ENCODE measurements at places on chromosomes 5 and 9.

DNA sequence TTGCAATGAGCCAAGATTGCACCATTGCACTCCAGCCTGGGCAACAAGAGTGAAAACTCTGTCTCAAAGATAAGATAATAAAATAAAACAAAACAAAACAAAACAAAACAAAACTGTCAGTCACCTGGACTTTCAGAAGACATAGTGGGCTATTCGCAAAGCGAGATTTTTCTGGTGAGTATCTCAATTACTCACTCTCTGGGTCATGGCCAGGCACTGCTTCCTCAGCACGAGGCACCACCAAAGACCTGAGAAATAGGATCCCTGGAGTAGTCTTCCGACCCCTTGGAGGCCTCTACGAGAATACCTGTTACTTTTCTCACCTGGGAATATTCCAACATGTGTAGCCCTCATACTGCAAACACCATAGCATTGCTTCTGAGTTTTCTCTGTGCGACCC, 201.7 kb upstream of the ZNF618 start:
- no peak overlapping the region for H3K4me3 ChIP-seq
- H3K27ac ChIP-seq, result no peak overlapping the region
- no peaks in the 10 kb centered on the region for H3K36me3 ChIP-seq
- peaks cover 9% of the 10 kb centered on the region for H3K4me1 ChIP-seq
- DNase-seq, result no peak

DNA sequence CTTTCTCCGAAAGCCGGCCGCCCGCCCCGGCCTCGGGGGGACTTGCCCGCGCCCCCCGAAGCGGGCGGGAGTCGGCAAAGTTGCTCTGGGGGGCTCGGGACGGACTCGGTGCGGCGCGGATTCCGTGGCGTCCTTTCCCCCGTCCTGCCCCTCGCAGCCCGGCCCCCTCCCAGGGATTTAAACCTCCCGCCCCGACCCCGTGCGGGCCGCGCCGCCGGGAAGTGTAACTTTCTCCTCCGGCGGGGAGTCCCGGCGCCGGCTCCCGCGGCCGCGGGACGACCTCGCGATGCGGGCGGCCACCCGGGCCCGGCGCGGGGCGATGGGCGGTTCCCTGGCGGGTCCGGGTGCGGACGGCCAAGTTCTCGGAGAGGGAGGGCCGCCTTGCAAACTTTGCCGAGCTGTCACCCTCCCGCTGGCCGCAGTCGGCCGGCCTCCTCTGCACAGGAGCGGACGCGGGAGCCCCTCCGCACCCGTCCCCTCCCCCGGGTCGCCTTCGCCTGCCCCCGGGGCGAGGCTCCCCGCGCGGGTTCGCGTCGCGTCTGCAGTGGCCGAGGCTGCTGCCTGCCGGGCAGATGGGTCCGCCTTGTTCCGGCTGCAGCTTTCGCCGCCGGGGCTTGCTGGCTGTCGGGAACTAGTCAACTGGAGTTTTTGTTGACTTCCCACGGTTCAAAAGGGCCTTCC, 732 bp downstream of the PBX3 start:
- no peaks in the 10 kb centered on the region for H3K27me3 ChIP-seq
- no peak for DNase-seq
- H3K27ac ChIP-seq, result peak overlapping the region; percentile 87
- no peaks in the 10 kb centered on the region for H3K36me3 ChIP-seq
- peaks cover 14% of the 10 kb centered on the region for H3K4me1 ChIP-seq

DNA sequence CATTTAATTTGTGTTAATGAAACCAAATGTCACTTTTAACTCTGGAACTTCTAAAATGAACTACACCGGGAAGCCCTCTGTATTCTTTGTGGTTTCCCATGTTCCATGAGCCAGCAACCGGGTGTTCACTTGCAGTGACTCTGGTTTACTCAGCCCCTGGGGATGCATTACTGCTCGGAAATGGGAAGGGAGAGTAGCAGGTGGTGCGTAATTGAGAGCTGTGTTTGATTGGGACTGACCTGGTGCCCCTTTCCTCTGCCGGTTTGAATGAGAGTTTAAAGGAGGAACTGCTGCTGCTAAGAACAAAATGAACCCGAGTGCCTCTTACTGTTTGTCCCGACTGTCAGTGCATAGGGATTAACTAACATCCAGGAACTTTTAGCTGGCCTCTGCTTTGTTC, 100.1 kb upstream of the DHFR start:
- DNase-seq, result no peak
- H3K27ac ChIP-seq, result no peak overlapping the region
- H3K4me3 ChIP-seq, result no peak overlapping the region
- H3K4me1 ChIP-seq, result no peaks in the 10 kb centered on the region
- no peaks in the 10 kb centered on the region for H3K27me3 ChIP-seq

- no peak for DNase-seq
- H3K27me3 ChIP-seq, result no peaks in the 10 kb centered on the region
- H3K4me3 ChIP-seq, result peak overlapping the region; percentile 66
- H3K27ac ChIP-seq, result peak overlapping the region; percentile 58
- no peaks in the 10 kb centered on the region for H3K36me3 ChIP-seq
These were observed 455 bp downstream of the KIF20A start for GRCh38 chr5:138179277-138179857.

GRCh38 chr5:179151286-179152118, 91.3 kb downstream of the ZNF354C start:
- H3K4me1 ChIP-seq, result no peaks in the 10 kb centered on the region
- H3K27me3 ChIP-seq, result no peaks in the 10 kb centered on the region
- H3K36me3 ChIP-seq, result no peaks in the 10 kb centered on the region
- DNase-seq, result no peak
- H3K27ac ChIP-seq, result no peak overlapping the region

DNA sequence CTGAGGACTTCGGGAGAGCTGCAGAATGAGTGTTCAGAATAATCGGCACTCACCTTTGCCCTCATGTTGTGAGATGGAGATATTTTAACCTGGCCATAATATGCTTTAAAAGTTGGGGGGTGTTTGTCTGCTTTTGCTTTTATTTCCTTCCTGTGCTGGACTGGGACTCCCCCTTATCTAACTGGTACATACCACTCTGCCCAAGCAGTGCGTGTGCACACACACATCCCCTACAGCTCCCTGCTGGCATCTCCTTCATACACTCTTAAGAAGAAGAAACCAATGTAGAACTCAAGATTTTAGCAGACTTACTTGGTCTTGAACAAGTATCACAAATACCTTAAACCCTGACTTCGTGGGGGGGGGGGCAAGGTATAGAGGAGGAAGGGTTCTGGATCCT, 146.2 kb upstream of the DMRT1 start:
- peaks cover 89% of the 10 kb centered on the region for H3K4me1 ChIP-seq
- H3K27ac ChIP-seq, result peak overlapping the region; percentile 92
- H3K4me3 ChIP-seq, result peak overlapping the region; percentile 14
- no peak for DNase-seq

DNA sequence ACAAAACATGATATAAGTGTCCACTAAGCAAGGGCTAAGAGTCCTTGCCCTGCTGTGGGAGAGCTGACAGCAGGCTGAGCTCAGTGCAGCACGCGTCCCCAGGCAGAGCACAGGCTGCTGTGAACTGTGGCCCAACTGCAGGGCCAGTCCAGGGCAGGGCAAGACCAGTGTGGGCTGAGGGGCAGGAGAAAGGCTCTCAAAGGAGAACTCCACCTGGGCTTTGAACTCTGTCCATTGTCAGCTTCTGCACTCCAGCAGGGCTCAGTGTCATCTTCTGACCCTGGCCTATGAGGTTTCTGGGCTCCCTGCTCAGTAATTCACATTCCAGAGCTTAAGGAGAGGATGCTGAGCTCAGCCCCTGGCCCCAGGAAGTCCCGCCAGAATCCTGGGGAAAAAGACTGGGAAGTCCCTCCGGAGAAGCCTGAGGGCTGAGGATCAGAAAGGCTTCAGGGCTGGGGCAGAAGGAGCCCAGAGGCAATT, 37.4 kb downstream of the LHFPL2 start:
- no peak for DNase-seq
- H3K27ac ChIP-seq, result peak overlapping the region; percentile 44
- no peaks in the 10 kb centered on the region for H3K36me3 ChIP-seq
- no peaks in the 10 kb centered on the region for H3K27me3 ChIP-seq
- peaks cover 39% of the 10 kb centered on the region for H3K4me1 ChIP-seq
- H3K4me3 ChIP-seq, result no peak overlapping the region

DNA sequence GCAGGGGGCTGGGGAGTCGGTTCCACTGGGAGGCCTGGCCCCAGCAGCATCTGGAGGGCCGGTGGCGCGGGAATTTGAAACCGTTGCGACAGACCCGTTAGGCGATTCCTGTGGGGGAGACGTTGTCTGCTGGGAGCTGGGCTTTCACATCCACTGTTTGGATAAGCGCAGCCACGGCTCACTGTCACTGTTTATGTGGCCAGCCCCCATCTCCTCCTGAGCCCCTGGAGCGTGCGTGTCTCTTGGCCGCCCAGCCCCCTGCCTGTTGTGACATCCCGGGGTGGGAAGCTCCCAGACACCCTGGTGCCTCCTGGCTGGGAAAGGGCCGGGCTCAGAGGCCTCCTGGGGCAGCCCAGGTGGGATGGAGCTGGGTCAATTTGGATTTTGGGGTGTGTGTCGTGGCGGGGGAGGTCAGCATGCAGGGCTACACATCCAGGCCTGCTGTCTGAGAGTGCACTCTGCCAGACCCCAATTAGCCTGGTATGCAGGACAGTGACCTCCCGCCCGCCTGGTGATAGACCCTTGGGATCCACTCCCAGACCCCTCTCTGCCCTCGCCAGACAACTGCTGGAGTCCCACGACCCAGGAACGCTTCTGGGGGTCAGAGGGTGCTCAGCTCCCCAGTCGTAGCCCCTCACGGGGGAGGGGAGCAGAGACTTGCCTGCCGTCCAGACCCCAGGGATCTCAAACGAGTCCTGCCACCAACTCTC, 62.0 kb upstream of the RNU6ATAC start:
- DNase-seq, result no peak
- H3K27ac ChIP-seq, result no peak overlapping the region
- H3K27me3 ChIP-seq, result peaks cover 45% of the 10 kb centered on the region
- no peak overlapping the region for H3K4me3 ChIP-seq

DNA sequence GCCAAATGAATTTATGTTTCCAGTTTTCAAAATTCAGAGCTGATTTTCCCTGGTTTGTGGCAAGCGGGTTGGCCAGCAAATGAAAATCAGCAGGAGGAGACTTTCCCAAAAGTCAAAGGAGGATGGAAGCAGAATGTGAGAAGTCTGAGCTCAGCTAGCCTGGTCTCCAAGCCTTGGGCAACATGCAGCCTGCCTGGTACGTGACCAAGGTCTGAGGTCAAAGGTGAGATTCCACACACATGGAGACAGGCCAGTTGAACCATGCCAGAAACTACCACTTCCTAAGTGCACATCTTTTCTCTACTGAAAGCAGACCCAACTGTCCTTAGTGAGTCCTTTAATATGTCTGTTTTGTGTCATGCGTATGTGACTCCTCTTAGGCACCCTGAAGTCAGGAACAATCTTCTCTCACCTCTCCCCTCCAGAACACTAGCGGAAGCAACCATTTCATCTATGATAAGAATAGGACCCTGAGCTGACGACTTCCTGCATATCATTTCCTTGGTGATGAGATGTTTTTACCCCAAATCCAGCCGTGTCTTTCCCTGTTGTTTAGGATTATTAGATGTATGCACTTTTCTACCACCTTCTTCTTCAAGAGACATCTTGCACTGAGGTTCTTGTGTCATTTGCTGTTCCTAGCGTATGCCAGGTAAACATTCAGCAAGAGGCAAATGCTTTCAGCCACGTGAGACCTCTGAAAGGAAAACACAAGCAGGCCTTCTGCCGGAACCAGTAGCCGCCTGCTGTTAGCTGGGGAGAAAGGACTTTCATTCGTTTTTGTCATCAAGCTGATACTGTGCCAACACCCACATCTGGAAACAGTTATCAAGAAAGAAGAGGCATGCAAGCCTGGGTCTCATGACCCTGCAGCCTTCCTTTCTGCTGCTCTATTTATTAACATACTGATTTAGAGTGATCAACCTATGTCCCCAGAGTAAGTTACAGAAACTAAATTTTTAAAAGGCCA, 9.7 kb upstream of the TGFBI start:
- no peaks in the 10 kb centered on the region for H3K36me3 ChIP-seq
- H3K27ac ChIP-seq, result peak overlapping the region; percentile 71
- no peak overlapping the region for H3K4me3 ChIP-seq
- no peaks in the 10 kb centered on the region for H3K27me3 ChIP-seq
- DNase-seq, result no peak
- peaks cover 59% of the 10 kb centered on the region for H3K4me1 ChIP-seq

DNA sequence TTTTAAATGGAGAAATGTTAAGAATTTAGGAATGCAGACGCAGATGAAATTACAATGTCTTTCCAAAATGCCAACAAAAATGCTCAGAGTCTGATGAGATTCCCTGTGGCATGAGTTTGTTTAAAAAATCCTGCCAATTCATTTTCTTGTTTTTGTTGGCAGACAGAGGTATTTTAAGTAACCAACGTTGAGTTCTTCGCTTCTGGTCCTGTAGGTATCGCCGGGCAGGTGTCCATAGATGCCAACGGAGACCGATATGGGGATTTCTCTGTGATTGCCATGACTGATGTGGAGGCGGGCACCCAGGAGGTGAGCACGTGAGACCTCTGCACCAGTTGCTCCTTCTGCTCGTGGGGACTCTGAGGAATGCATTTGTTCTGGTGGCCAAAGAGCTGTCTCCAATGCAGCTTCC, 69.4 kb downstream of the NPR3 start:
- DNase-seq, result no peak
- H3K36me3 ChIP-seq, result no peaks in the 10 kb centered on the region
- no peaks in the 10 kb centered on the region for H3K4me1 ChIP-seq
- H3K4me3 ChIP-seq, result no peak overlapping the region
- no peaks in the 10 kb centered on the region for H3K27me3 ChIP-seq

- no peak overlapping the region for H3K4me3 ChIP-seq
- peaks cover 16% of the 10 kb centered on the region for H3K27me3 ChIP-seq
- DNase-seq, result no peak
These were observed 77.4 kb downstream of the KCNIP1 start for GRCh38 chr5:170581211-170581610.

DNA sequence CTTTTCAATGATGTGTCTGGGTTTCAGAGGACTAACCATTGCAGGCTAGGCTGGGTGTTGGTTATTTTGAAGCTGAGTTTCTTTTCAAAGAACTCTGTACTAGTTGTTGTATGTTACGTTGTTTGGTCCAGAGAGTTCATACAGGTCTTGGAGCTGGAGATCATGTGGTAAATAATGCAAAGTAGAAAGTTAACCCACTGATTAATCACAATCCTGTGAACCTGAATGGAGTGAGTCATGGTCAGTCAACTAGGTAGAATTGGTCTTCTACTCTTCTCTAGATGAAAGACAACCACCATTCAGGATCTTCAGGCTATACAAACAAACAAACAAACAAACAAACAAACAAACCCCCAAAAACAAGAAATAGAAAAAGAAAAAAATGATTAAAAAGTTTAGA, 388.9 kb upstream of the ACTBL2 start:
- H3K4me3 ChIP-seq, result no peak overlapping the region
- H3K27ac ChIP-seq, result no peak overlapping the region
- no peak for DNase-seq
- no peaks in the 10 kb centered on the region for H3K27me3 ChIP-seq
- H3K4me1 ChIP-seq, result no peaks in the 10 kb centered on the region
- H3K36me3 ChIP-seq, result no peaks in the 10 kb centered on the region

GRCh38 chr5:177557041-177557647, 2.8 kb upstream of the FAM193B start:
- no peaks in the 10 kb centered on the region for H3K36me3 ChIP-seq
- peaks cover 14% of the 10 kb centered on the region for H3K4me1 ChIP-seq
- DNase-seq, result no peak
- no peaks in the 10 kb centered on the region for H3K27me3 ChIP-seq
- no peak overlapping the region for H3K27ac ChIP-seq
- no peak overlapping the region for H3K4me3 ChIP-seq

Measured in esophagus squamous epithelium (tissue), 5 donors.